Thoracic aorta endothelial cell (primary cell): ENCODE measurements at places on chromosomes 7 and 10. TPM values are rescaled to one million over a fixed set of nuclear protein-coding genes. Genes with fewer than 3 reads are reported as not detected.

Gene MYH16
- total RNA-seq, result 0.93 and 1.1 TPM in 2 replicates

Gene ENKUR
- total RNA-seq, result 0.14 and 0.40 TPM in 2 replicates

Gene OR2A12
- not detected in 2 replicates for total RNA-seq

Gene COL13A1
- total RNA-seq, result 27.6 and 73.0 TPM in 2 replicates

Gene CLEC2L
- total RNA-seq, result not detected in 2 replicates

Gene HKDC1
- 0.93 TPM in 1 of 2 replicates, not detected in the other for total RNA-seq
